ENCODE measurements at places on chromosomes 16 and 17. TPM values are rescaled to one million over a fixed set of nuclear protein-coding genes. Genes with fewer than 3 reads are reported as not detected.

The MT1F gene
- total RNA-seq: 1.3 TPM

The HBQ1 gene
- not detected for total RNA-seq

The CYBA gene
- total RNA-seq: 73.2 TPM

The GPT2 gene
- total RNA-seq: 4.6 TPM

The CCL13 gene
- 1.0 TPM for total RNA-seq

The LGALS9C gene
- not detected for total RNA-seq

The STAC2 gene
- total RNA-seq: 2.5 TPM

The KRTAP1-5 gene
- not detected for total RNA-seq

The TBC1D3C gene
- not detected for total RNA-seq

The SRL gene
- total RNA-seq: 374 TPM

The ERN2 gene
- total RNA-seq: not detected

The TNP2 gene
- total RNA-seq: not detected

The ZNF267 gene
- total RNA-seq: 7.1 TPM

The PRR29 gene
- total RNA-seq: 0.25 TPM

The SPATA22 gene
- not detected for total RNA-seq

The KRT12 gene
- total RNA-seq: not detected

The SCRN2 gene
- 43.4 TPM for total RNA-seq

The DRG2 gene
- total RNA-seq: 21.7 TPM

The AOC3 gene
- total RNA-seq: 29.9 TPM

The MYH4 gene
- not detected for total RNA-seq

The CCL18 gene
- total RNA-seq: 0.74 TPM

The DRC7 gene
- not detected for total RNA-seq

All from right cardiac atrium (tissue), 5 donors.